ENCODE measurements at places on chromosomes 16 and 17.
A peak's percentile ranks its signal among the peaks of the same experiment; 100 is the strongest.

DNA sequence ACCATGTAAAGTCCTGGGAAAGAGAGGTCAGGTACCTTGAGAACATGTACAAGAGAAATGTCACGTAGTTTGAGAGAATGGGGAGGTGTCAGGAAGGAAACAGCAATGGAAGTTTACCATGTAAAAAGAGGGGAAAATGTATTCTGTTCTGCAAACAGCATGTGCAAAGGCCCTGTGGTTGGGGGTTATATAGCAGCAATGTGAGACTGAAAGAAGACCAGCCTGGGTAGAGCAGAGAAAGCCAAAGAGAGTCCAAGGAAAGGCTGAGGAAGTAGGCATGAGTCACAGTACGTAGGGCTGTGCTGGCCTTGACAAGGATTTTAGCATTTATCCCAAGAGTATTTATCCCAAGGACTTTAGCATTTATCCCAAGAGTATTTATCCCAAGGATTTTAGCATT is 141.3 kb upstream of the CACNG3 start:
- no peak for DNase-seq

GRCh38 chr17:68792042-68792685 is 163.0 kb downstream of the ABCA8 start:
- DNase-seq = no peak

DNA sequence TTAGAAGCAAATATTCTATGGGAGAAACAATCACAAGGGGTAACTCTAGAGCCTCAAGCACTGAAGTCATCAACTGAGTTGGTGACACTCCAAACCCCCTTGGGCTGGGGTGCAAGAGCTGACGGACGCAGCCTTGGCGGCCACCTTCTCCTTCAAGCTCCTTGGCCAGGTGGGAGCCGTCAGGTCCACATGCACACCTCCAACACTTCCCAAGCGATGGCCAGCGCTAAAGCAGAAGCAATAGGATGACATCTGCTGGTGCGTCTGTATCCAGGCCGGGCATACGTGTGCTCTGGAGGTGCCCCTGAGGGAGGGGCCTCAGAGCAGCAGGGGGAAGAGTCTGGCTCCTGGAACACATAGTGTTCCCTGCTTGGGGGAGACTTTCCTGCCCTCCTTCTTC is 12.2 kb upstream of the FOXJ1 start:
- no peak for DNase-seq

- DNase-seq = peak; percentile 47
Observed at GRCh38 chr17:51653878-51654277, 393.5 kb downstream of the UTP18 start.

DNA sequence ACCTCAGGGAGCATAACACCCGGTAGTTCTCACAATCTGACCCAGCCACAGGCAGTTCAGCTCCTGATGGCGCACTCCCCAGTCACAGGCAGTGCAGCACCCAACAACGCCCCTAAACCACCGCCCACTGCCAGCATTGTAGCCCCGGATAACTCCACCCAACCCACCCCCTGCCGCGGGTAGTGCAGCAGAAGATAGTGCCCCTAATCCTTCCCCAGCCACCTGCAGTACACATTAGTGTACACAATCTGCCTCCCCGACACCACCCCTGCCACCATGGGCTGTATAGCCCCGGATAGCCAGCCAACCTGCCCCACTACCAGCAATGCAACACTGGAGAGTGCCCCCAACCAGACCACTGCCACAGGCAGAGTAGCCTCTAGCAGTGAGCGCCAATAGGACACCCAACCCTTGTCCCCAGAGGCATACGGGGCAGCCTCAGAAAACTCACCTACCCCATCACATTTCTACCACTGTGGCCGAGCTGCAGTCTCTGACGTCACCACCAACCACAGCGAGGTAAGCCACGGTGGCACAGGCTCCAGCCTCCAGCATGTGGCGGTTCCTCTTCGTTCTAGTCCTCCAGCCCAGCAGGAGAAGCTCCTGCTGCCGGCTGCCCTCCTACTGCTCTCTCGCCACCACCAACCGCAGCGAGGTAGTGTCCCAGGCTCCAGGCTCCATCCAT is 877.3 kb downstream of the KCNJ18 start:
- DNase-seq = peak; percentile 45

GRCh38 chr17:79201536-79202227 is 127.1 kb downstream of the ENGASE start:
- DNase-seq = peak; percentile 33

DNA sequence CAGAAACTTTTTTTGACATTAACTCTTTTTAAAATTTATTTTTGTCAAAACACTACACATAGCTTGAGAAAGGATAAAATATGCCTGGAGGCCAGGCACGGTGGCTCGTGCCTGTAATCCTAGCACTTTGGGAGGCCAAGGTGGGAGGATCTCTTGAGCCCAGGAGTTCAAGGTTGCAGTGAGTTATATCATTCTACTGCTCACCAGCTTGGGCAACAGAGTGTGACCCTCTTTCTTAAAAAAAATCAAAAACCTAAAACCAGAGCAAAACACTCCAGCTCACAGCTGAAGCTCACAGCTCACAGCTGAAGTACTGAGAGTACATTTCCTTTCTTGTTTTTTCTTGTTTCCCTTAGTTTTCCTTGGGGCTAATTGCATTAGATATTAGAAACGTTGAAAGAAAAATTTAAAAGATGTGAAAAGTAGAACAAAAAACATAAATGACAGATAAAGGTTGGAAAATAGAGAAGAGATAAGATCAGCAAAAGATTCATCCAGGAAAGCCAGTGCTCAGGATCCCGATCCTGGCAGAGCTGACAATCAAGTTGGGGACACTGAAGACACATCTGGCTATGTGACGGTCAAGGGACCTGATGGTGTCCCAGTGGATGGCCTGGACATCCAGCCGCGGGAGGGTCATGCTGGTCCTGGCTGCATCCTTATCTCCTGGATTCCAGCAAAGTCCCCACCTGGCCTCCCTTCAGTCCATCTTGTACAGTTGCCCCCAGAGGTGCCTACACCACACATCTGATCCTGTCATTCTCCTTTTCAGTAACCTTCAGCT is 9.8 kb downstream of the CHST6 start:
- no peak for DNase-seq

DNA sequence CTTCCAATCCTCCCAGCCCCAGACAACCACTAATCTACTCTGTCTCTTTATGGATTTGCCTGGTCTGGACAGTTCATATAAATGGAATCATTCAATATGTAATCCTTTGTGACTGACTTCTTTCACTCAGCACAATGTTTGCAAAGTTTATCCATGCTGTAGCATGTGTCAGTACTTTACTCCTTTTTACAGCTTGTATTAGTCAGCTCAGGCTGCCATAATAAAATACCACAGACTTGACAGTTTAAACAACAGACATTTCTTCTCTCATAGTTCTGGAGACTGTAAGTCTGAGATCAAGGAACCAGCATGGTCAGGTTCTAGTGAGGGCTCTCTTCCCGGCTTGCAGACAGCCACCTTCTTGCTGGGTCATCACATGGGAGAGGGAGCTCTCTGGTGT is 41.3 kb downstream of the GPRC5B start:
- peak; percentile 49 for DNase-seq

GRCh38 chr17:3663102-3664011 is 5.0 kb downstream of the TAX1BP3 start:
- DNase-seq = no peak

GRCh38 chr17:58728798-58729197 is 26.9 kb upstream of the PPM1E start:
- no peak for DNase-seq

DNA sequence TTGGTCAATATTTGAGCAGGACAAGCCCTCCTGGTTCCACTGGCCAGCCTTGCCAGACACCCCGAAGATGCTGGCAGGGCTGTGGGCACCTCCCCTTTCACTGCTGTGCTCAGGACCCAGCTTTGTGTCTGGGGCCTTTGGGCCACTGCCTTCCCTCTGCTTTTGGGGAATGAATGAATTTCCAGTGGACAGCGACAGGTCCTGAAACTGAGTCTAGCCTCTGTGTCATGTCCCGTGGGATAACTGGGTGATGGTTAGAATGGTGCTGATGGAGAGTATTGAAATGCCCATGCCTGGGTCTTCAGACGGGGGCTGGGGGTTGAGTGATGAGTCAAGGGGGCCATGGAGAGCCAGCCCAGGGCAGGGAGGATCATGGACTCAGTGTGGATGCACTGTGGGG is 135.8 kb downstream of the FOXL1 start:
- DNase-seq = no peak

GRCh38 chr17:66885417-66885816 is 50.5 kb downstream of the CACNG5 start:
- no peak for DNase-seq

DNA sequence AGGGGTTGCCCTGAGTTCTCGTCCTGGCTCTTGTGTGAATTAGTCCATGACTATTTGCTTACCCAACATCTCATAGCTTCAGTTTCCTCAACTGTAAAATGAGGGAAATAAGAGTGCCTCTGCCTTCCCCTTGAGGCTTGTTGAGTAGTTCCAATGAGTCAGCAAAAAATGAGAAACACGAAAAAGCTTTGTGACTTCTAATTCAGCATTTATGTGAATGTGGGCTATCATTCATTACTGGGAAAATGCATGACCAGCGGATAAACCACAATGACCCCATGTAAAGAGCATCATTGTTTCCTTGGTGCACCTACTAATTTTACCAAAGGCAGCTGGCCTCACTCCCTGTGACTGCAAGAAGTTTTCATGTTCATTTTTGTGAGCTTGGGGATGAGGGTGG is 374.6 kb upstream of the HSBP1 start:
- DNase-seq = no peak

- no peak for DNase-seq
Observed at GRCh38 chr17:34465789-34466188, 102.8 kb upstream of the CCL1 start.

DNA sequence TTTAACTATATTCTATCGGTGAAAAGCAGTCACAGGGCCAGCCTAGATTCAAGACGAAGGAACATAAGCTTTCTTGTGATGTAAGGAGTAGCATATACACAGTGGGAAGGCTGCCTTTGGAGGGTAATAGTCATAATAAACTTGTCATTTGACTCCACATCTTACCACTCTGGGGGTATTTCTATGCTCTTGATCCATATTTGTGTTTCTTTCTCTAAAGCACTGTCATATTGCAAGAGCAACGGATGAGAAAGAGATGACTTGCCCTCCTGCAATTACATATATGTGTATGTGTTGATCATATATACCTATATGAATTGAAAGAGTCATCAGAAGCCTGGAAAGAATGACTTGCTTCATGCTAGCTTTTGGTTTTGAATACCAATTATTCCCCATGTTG is 225.4 kb upstream of the HS3ST3A1 start:
- DNase-seq = no peak

DNA sequence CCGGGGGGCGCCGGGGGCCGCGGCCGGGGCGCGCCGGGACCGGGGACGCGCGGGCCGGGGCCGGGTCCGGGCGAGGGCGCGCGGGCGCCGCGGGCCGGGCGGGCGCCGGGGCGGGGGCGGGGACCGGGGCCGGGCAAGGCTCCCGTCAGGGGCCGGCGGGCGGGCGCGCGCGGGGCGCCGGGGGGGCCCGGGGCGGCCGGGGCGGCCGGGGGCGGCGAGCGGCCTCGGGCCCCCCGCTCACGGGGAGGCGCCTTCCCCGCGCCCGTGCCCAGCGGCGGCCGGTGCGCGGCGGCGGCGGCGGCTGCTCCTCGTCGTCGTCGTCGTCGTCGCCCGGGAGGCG is 563 bp downstream of the ZCCHC14 start:
- DNase-seq = no peak

DNA sequence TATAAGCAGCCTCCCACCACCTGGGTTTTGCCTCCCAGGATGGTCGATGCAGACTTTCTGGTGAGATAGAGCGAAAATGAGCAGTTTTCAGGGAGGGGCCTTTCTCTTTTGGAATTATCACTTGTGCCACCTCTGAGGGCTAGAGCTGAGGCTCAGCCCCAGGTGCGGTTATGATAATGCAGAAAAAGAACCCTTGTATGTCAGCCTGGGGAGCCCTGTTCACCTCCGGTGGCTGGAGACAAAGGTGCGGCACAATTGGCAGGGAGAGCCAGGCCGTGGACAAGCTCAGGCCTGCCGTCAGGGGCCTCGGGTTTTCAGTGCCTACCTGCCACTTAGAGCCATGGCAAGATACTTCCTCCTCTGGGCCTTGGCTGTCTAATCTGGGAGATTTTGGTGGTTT is 4.4 kb downstream of the SCPEP1 start:
- no peak for DNase-seq

DNA sequence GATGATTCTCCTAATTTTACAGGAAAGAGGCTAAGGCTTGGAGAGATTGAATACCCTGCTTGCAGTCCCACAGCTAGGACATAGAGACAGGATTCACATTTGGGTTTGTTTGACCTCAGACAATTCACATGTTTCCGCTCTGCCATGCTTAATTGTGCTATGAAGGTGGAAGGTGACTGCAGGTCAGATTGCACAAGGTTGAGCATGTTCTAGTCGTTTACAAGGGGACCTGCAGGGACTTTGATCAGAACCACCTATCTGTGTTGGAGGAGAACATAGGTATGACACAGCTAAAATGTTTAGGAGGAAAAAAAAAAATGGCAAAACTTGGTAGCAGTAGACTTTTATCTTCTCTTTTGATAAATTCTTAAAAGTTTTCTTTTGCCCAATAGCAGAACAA is 4.9 kb upstream of the ANKFN1 start:
- no peak for DNase-seq

DNA sequence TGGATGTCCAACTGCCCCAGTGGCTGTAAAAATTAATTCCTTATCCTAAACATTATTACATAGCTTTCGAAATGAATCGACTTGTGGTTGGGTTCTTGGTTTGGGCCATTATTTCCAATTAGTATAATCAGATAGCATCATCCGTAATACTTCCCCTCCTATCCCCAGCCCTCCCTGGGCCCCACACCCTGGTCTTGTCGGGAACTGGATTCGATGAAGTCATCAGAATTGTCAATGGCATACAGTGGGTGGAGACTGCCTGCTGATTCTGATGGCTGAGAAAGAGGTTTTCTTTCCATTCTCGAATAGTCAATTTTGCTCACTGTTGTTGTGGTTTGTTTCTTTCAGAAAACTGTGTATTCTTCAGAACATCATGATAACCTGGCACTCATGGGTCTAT is 395.1 kb downstream of the SEC14L1 start:
- DNase-seq = no peak

GRCh38 chr16:987906-988305 is 6.3 kb downstream of the SOX8 start:
- DNase-seq = no peak

Data from NCI-H82 (cell line).